ENCODE measurements at places on chromosomes 7 and 10. TPM values are rescaled to one million over a fixed set of nuclear protein-coding genes. Genes with fewer than 3 reads are reported as not detected.
A peak's percentile ranks its signal among the peaks of the same experiment; 100 is the strongest.

DNA sequence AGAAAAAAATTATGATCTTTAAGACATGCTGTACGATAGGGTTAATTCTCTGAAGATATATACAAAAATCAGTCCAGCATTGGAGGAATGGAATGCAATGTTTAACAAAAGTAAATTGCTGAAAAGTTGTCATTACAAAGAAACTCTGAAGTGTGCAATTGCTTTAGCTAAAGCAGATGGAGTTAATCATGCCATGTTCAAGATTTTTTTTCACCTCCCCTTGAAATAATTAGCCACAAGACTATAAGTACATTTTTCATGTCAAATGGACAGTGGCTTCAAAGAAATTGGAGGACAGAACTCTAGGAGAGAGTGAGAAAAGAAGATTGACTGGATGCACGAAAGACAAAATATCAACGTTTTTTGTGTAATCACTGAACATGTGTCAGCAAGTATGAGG, 63.1 kb upstream of the MEOX2 start:
- DNase-seq, result no peak
- no peak overlapping the region for H3K27ac ChIP-seq
- H3K4me3 ChIP-seq, result no peak overlapping the region
- no peaks in the 10 kb centered on the region for H3K4me1 ChIP-seq

Gene PSTK
- total RNA-seq, result 11.2 TPM

DNA sequence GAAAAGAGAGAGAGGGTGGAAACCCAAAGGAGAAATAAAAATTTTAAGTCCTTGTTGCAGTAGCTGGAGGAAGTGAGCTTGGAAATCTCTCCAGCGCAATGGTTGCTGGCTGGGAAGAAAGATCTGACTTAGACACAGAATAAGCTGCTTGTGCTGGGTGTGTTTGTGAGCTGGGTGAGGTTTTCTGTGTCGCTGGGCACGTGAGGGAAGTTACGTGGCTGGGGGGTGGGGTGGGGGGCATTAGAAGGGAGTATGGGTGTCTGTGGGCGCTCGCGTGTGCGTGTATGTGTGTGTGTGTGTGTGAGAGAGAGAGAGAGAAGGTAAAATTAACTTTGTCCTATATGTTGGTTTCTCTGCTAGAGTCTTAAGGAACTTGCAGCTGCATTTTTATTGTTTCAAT, 11.6 kb downstream of the TCF7L2 start:
- no peak for DNase-seq
- H3K4me1 ChIP-seq, result peaks cover 9% of the 10 kb centered on the region
- H3K36me3 ChIP-seq, result no peaks in the 10 kb centered on the region
- H3K4me3 ChIP-seq, result no peak overlapping the region
- peak overlapping the region; percentile 8 for H3K27ac ChIP-seq
- H3K27me3 ChIP-seq, result no peaks in the 10 kb centered on the region

- no peak overlapping the region for H3K27ac ChIP-seq
- H3K36me3 ChIP-seq, result no peaks in the 10 kb centered on the region
- DNase-seq, result no peak
- H3K27me3 ChIP-seq, result no peaks in the 10 kb centered on the region
- H3K4me3 ChIP-seq, result no peak overlapping the region
Measured at GRCh38 chr10:6400821-6401465, 179.1 kb downstream of the PRKCQ start.

GRCh38 chr7:152553671-152554317, 118.0 kb upstream of the KMT2C start:
- no peak overlapping the region for H3K4me3 ChIP-seq
- no peaks in the 10 kb centered on the region for H3K4me1 ChIP-seq
- no peak overlapping the region for H3K27ac ChIP-seq
- H3K36me3 ChIP-seq, result no peaks in the 10 kb centered on the region
- no peak for DNase-seq

GRCh38 chr10:3893901-3894563, 109.0 kb upstream of the KLF6 start:
- no peaks in the 10 kb centered on the region for H3K4me1 ChIP-seq
- H3K4me3 ChIP-seq, result no peak overlapping the region
- H3K36me3 ChIP-seq, result no peaks in the 10 kb centered on the region
- H3K27ac ChIP-seq, result no peak overlapping the region
- no peak for DNase-seq
- H3K27me3 ChIP-seq, result no peaks in the 10 kb centered on the region

DNA sequence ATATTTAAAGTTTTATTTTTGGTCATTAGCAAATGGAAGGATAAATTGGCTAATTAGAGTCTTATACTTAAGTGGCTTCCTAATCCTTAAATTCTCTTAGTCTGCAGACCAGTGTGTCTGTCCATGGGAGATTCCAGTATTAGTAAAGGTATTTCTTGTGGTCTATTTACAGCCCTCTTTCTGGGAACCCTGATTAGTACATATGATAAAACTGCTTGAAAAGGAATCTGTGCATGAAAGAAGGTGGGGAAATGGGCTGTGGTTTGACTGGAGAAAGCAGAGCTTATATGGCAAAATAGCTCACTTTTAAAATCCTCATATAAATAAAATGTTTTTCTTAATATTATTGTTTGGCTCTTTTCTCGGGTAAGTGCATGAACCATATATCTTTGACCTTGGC, 124.5 kb upstream of the RHOBTB1 start:
- no peak overlapping the region for H3K4me3 ChIP-seq
- DNase-seq, result no peak
- no peak overlapping the region for H3K27ac ChIP-seq

DNA sequence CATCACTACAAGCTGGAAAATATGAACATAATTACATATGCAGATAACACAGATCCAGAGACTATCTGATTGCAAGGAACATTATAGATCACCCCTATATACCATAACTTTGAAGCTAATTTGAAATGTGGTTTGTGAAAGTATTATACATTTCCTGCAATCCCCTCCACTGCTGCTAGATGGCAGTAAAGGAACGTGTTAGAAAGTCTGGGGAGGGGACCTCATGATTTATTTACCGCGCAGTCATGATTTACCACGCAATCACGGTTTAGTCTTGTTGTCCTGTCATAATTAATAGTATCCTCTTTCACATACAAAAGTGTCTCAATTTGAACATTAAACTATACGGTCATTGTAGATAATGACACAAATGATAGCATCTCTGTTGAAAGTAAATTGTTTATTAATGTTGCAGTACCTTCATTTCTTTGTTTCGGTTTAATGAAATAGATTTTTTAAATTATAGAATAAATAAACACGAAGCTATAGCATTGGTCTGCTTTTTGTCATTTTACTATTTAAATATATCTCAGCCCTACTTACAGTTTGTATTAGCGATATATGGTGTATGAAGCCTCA, 145.3 kb upstream of the PRSS1 start:
- no peaks in the 10 kb centered on the region for H3K4me1 ChIP-seq
- no peak overlapping the region for H3K27ac ChIP-seq
- no peaks in the 10 kb centered on the region for H3K27me3 ChIP-seq
- DNase-seq, result no peak
- H3K36me3 ChIP-seq, result no peaks in the 10 kb centered on the region
- no peak overlapping the region for H3K4me3 ChIP-seq

DNA sequence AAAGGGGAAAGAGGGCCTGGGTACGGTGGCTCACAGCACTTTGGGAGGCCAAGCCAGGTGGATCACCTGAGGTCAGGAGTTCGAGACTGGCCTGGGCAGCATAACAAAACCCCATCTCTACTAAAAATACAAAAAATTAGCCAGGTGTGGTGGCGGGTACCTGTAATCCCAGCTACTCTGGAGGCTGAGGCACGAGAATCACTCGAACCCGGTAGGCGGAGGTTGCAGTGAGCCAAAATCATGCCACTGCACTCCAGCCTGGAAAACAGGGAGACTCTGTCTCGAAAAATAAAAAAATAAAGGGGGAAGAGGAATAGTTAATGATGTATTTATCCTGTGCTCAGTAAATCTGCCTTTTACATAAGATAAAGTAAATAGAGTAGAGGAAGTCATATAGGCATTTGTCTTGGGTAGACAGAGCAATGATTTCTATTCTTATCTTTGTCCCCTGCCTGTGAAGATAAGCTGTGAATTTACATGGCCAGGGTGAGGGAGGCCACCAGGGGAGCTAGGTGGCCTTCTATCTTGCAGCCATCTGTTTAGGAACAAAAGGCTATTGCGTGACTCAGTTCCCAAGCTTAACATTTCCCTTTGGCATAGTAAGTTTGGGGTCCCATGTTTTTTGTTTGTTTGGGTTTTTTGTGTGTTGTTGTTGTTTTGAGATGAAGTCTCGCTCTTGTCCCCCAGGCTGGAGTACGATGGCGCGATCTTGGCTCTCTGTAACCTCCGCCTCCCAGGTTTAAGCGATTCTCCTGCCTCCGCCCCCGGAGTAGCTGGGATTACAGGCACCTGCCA, 73.2 kb upstream of the GTF2I start:
- H3K4me3 ChIP-seq, result no peak overlapping the region
- no peak for DNase-seq
- H3K4me1 ChIP-seq, result no peaks in the 10 kb centered on the region
- H3K36me3 ChIP-seq, result no peaks in the 10 kb centered on the region
- H3K27me3 ChIP-seq, result no peaks in the 10 kb centered on the region

DNA sequence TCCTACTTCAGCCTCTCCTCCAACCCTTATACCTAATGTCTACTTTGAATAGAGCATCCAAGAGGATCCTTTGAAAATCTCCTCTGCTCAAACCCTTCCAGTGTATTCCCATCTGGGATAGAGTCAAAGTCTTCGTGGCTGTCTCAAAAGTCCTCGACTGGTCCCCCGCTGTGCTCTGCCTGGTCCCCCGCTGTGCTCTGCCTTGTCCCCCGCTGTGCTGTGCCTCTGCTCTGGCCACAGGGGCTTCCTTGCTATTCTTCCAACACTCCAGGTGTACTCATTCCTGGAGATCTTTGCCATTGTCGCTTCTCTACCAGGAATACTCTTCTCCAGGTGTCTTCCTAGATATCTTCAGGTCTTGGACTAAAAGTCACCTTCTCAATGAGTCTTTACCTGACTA, 36.1 kb upstream of the COMMD3 start:
- no peaks in the 10 kb centered on the region for H3K4me1 ChIP-seq
- no peaks in the 10 kb centered on the region for H3K36me3 ChIP-seq
- no peaks in the 10 kb centered on the region for H3K27me3 ChIP-seq

DNA sequence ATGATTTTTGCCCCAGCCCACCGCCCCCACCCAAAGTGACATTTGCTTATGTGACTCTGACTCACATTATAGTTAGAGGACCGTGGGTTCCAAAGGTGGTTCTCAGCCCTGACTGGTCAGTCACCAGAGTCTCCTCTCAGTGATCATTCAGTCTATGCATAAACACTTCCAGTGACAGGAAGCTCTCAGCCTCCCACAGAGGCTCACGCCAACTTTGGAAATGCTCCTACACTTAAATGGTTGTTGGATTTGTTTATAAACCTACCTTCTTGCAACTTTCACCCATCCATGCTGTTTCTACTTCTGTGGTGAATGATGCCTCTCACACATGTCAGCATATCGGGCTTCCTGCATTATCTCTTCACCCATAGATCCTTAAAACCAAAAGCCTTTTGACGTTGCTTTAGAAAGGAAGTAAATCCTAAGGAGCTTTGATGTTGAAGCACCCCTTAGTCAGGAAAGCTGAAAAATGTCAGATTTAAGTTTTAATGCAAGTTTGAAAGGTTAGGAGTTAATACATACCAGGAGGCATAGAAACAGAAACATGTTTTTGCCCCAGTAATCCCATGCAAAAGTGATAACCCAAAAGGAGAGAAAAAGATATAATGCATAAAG, 46.5 kb upstream of the FGL2 start:
- H3K27ac ChIP-seq, result no peak overlapping the region
- H3K36me3 ChIP-seq, result no peaks in the 10 kb centered on the region
- no peak for DNase-seq
- H3K4me1 ChIP-seq, result no peaks in the 10 kb centered on the region

Gene LRCH4
- total RNA-seq, result 39.9 TPM

DNA sequence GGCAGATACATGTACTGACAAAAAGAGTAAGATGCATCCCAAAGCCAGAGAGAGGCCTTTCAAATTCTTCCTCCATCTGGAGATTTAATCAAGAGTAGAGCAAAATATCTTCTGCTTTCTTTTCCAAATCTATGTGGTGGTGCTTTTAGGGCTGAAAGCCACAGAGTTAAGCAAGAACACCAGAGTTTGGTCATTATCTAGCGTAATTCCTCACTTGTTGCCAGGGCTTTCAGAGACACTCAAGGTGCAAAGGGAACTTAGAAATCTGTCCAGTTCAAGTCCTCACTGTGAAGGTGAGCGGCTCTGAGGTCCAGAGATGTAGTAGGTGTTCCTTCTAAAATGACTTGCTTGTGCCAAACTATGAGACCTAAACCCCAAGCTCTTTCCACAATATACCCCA, 10.9 kb upstream of the NFE2L3 start:
- no peak for DNase-seq
- no peaks in the 10 kb centered on the region for H3K36me3 ChIP-seq
- H3K27ac ChIP-seq, result no peak overlapping the region
- H3K27me3 ChIP-seq, result no peaks in the 10 kb centered on the region

Gene ADAMTS14
- not detected for total RNA-seq

Gene HGF
- 3.6 TPM for total RNA-seq

Gene PRLHR
- total RNA-seq, result 2.4 TPM

Gene NRP1
- total RNA-seq, result 286 TPM

Gene CPA5
- not detected for total RNA-seq

- no peaks in the 10 kb centered on the region for H3K36me3 ChIP-seq
- no peak overlapping the region for H3K4me3 ChIP-seq
- no peak overlapping the region for H3K27ac ChIP-seq
- no peak for DNase-seq
- H3K4me1 ChIP-seq, result no peaks in the 10 kb centered on the region
- H3K27me3 ChIP-seq, result no peaks in the 10 kb centered on the region
Measured at GRCh38 chr7:11261470-11261869, 287.8 kb downstream of the PHF14 start.

Gene APBB1IP
- total RNA-seq, result 1.9 TPM

DNA sequence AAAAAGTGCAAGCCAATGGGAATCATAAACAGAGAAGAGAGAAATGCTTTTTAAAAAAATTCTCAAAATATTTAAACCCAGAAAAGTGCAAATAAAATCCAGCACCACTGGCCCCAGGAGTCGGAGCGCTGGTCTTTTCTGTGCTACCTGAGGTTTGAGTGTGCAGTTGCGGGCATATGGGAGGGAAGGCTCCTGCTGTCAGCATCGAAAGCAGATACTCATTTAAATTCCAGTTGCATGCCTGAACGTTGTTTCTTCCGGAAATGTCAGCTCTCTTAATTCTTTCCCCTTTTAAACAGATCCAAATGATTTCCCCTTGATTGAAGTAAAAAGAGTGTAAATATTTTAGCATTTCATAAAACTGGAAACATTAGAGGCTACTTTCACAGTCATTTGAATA, 240.5 kb upstream of the GPR26 start:
- H3K4me3 ChIP-seq, result no peak overlapping the region
- DNase-seq, result no peak
- H3K27me3 ChIP-seq, result no peaks in the 10 kb centered on the region
- no peaks in the 10 kb centered on the region for H3K4me1 ChIP-seq
- no peak overlapping the region for H3K27ac ChIP-seq
- no peaks in the 10 kb centered on the region for H3K36me3 ChIP-seq

DNA sequence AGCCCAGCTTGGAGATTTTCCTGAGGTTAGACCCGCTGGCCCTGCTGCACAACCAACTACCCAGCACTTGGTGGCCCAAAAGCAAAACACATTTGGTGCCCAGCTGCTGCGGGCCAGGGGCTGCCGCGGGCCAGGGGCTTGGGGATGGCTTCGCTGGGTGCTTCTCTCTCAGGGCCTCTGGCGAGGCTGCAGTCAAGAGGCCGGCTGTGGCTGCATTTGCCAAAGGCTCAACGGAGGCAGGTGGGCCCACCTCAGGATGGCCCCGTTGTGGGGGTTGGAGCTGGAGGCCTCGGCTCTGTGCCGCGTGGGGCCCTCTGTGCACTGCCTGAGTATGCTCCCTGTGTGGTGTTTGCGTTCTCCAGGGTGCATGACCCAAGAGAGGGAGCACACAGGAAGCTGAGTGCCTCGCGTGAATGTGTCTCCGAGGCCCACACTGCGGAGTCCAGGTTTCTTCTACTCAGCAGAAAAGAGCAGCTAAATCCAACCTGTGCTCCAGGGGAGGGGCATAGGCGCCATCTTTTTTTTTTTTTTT, 17.5 kb upstream of the UBE3C start:
- no peaks in the 10 kb centered on the region for H3K36me3 ChIP-seq
- no peak for DNase-seq
- H3K27me3 ChIP-seq, result no peaks in the 10 kb centered on the region
- no peak overlapping the region for H3K27ac ChIP-seq
- H3K4me1 ChIP-seq, result no peaks in the 10 kb centered on the region

Data from uterus (tissue), 4 donors.